ENCODE measurements at places on chromosomes 11 and 22. TPM values are rescaled to one million over a fixed set of nuclear protein-coding genes. Genes with fewer than 3 reads are reported as not detected.
A peak's percentile ranks its signal among the peaks of the same experiment; 100 is the strongest.

DNA sequence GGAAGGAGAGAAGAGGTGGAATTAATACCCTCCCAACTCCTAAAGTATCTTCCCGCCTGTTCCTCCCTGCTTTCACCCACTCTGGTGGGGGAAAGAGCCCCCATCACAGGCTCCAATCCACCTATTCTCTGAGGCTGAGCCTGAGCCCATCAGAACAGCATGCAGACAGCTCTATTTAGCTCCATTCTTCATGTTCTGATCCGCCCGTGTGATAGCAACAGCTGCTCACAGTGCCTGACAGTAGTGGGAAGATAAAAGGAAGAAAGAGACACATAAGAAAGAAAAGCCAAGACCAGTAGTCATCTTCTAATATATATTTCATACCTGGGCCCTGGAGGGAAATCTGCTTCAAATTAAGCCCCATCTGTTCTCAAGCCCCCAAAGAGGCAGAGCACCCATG, 80.3 kb upstream of the AKIP1 start:
- no peak overlapping the region for H3K27ac ChIP-seq
- H3K4me3 ChIP-seq, result no peak overlapping the region
- no peaks in the 10 kb centered on the region for H3K27me3 ChIP-seq
- H3K36me3 ChIP-seq, result no peaks in the 10 kb centered on the region
- DNase-seq, result no peak

DNA sequence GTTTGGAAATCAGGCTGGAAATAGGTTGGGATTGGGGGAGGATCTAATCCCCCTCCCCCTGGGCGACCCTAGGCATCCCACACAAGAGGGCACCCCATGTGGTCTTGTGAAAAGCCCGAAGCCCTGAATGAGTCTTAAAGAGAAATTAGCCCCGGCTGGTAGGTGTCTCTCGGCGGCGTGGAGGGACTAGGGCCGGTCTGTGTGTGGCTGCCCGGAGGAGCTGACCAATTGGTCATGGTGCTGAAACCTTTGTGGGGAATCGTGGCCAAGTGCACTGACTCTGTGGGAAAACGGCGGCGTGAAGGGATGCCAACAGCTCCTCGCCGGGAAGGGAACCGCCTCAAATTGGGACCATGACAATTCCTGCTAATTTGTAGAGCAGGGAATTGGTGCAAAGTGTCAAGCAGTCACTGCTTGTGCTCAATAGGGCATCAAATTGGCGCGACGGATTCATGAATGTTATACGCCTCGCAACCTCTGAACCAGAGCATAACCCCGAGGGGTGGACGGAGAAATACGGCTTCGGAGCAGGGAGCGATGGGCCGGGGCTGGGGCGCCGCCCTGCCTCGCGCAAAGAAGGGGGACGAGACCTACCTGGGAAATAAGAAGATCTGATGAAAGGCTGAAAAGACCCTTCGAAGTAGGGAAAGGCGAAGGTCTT, 1.5 kb downstream of the DBX1 start:
- H3K4me3 ChIP-seq, result no peak overlapping the region
- peak; percentile 77 for DNase-seq

- peak; percentile 76 for DNase-seq
- H3K4me1 ChIP-seq, result peaks cover 16% of the 10 kb centered on the region
- no peak overlapping the region for H3K4me3 ChIP-seq
- H3K27me3 ChIP-seq, result no peaks in the 10 kb centered on the region
These were observed 31.3 kb downstream of the TRAF6 start for GRCh38 chr11:36478700-36479329.

- H3K4me1 ChIP-seq, result no peaks in the 10 kb centered on the region
- H3K36me3 ChIP-seq, result no peaks in the 10 kb centered on the region
- no peak overlapping the region for H3K4me3 ChIP-seq
- no peaks in the 10 kb centered on the region for H3K27me3 ChIP-seq
- no peak for DNase-seq
These were observed 74.6 kb downstream of the TENM4 start for GRCh38 chr11:79366218-79366617.

- no peaks in the 10 kb centered on the region for H3K4me1 ChIP-seq
- H3K27me3 ChIP-seq, result peaks cover 5% of the 10 kb centered on the region
- peak; percentile 7 for DNase-seq
These were observed 5.1 kb upstream of the KRTAP5-9 start for GRCh38 chr11:71542879-71543777.

- H3K4me3 ChIP-seq, result peak overlapping the region; percentile 89
- peaks cover 4% of the 10 kb centered on the region for H3K4me1 ChIP-seq
- no peaks in the 10 kb centered on the region for H3K36me3 ChIP-seq
- DNase-seq, result peak; percentile 78
- H3K27ac ChIP-seq, result no peak overlapping the region
These were observed 437 bp downstream of the KIAA0930 start for GRCh38 chr22:45240104-45240809.

DNA sequence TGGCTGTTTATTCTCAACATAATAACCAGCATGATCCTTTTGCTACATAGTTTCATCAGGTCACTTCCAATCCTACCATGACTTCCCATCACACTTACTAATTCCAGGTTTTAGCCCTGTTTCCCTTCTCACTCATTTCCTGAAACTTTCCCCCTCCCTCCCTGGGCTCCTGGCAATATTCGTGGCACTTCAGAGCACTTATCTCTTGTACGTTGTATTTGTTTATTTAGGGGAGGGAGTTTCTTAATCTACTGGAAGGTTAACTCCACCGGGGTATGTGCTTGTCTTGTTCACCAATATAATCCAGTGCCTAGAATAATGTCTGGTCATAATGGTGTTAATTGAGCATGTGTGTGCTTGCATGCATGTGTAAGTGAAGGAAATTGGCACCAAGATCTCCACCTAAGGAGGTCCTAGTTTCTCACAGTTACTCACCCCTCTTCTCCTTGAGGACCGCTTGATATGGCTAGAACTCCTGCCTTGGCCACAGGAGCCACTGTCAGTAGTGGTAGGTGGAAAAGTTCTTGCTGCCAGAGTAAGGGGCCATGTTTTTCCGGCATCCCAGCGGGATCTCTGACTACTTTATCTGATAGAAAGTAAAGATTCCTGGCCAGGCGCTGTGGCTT, 11.7 kb downstream of the EIF3L start:
- no peak overlapping the region for H3K4me3 ChIP-seq
- peaks cover 65% of the 10 kb centered on the region for H3K36me3 ChIP-seq
- no peak overlapping the region for H3K27ac ChIP-seq

DNA sequence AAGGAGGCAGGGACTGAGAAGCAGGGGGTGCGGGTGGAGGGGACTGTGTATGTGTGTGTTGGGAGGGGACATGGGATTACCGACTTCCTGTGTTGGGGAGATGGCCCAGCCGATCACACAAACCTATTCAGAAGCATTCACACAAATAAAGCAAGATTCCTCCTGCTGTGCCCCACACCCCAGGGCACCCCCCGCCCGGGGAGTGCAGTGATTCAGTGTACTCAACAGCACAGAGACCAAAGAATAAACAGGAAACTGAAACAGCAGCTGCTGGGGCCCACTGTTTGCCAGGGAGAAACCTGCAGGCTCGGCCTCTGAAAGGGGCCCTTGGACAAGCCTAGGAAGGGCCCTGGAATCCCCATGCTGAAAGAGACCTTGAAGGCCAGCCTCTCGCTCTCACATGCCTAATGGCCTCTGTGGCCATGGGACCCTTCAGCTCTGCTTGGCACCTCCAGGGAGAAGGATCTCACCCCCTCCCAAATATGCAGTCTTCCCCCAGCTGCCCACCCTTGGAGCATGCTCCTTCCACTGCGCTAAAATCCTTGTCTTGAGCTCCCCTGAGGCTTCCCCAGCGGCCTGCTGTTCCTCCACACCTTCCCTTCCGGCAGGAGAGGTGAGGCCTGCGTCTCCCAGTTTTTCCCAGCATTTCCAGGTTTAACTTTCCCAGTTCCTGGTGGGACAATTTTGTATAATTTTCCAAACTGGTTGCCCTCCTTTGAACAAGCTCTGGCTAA, 72.9 kb downstream of the CSNK2A3 start:
- no peak overlapping the region for H3K27ac ChIP-seq
- peak; percentile 10 for DNase-seq
- H3K27me3 ChIP-seq, result no peaks in the 10 kb centered on the region
- H3K4me1 ChIP-seq, result 0 out of 2 replicates have a peak, but pooled peaks cover 3% of the 10 kb centered on the region

Gene VPREB1
- total RNA-seq, result not detected
